ENCODE measurements at places on chromosomes 3 and 15.

DNA sequence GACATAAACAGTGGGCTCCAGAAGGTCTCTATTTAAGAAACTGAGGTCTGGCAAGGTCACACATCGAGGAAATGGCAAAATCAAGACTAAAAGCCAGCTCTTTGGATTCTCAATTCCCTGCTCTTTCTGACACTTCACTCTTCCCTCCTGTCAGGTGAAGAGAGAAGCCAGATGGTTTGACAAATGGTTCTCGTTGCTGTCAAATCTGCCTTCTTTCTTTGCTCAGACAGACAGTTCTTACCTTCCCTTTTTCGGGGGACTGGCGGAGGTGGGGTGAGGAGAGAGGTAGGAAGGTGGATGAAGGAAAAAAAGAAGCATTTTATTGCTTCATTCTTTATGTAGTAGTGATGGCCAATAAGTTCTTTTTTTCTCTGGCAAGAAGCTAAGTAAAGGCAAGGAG is 133.4 kb downstream of the LPP start:
- DNase-seq, result no peak

DNA sequence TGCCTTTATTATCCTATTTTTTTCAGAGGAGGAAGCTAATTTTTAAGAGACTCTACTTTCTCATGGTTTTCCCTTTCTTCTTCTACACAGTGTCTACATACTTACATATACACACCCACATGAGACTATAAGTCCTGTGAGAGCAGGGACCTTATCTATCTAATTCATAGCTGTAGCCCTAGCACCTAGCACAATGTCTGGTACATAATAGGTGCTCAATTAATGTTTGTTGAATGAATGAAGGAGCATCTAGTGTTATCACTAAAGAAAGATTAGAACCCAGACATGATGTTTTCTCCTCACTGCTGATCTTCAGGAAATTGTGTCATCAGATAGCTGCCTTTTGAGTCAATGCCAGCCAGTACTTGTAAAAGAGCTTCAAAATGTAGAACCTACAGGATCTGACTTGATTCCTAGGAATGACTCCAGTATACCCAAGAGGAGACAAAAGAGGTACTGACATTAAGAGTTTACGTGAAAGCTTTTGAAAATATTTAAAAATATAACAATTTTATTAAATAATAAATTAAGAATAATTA is 2.5 kb downstream of the SCG5 start:
- no peak for DNase-seq

DNA sequence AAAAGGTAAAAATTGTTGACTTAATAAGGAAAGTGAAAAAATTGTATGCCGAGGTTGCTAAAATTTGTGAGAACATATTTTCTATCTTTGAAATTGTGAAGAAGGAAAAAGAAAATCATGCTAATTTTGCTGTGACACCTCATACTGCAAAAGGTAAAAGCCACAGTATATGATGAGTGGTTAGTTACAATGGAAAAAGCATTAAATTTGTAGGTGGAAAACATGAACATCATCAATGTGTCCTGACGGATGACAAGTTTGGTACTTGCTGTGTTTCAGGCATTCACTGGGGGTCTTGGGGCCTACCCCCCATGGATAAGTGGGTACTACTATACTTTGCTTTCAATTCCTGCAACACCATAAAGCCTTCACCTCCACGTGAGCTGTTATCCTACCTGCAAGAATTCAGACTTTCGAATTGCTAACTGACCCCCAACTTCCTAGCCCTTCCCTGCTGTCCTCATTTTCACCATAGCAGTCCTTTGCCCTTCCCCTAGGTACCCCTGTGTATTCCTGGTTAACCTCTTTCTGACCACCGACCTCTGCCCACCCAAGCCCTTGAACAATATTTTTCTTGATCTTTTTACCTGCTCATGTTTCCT is 62.4 kb downstream of the RAB7A start:
- DNase-seq, result no peak

- no peak for DNase-seq
These were observed 234.6 kb upstream of the CBLB start for GRCh38 chr3:106103383-106103782.

DNA sequence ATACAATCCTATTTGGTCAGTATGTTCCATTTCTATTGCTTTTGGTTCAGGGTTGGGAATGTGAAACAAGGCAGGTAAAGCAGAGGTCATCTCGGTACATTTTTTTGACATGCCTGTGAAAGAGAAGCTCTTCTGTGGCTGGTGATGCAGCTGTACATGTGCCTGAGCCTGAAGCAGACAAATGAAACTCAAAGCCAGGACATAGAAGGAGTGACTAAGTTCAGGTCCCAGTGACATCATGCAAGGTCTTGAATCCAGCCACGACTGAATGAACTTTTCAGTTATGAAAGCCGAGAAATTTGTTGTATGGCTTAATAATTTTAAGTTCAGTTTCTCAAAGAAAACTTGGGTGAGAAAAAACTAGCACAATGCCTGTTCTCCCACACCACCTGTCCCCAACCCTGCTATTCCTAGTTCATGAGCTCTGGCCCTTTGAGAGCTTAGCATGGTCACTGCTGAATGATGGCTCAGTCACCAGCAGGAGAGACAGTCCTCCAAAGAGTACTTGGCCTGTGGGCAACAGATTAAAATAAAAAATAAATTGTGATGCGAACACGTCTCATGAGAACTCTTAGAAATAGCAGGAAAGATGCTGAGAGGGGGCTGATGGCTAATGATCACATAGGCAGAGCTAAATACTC is 600.2 kb upstream of the GRM7 start:
- no peak for DNase-seq
